Stimulated activated CD8-positive, alpha-beta memory T cell treated with anti-CD3 and anti-CD28 coated beads, Interleukin-2, amount 100 ng/mL, for 1 hour (primary cell): ENCODE measurements at places on chromosomes 6 and 20.

- DNase-seq: no peak
Observed at GRCh38 chr6:153568628-153569027, 437.5 kb upstream of the RGS17 start.

GRCh38 chr6:40671001-40671693, 84.0 kb upstream of the LRFN2 start:
- no peak for DNase-seq

GRCh38 chr6:156131221-156131903, 645.8 kb upstream of the ARID1B start:
- no peak for DNase-seq

DNA sequence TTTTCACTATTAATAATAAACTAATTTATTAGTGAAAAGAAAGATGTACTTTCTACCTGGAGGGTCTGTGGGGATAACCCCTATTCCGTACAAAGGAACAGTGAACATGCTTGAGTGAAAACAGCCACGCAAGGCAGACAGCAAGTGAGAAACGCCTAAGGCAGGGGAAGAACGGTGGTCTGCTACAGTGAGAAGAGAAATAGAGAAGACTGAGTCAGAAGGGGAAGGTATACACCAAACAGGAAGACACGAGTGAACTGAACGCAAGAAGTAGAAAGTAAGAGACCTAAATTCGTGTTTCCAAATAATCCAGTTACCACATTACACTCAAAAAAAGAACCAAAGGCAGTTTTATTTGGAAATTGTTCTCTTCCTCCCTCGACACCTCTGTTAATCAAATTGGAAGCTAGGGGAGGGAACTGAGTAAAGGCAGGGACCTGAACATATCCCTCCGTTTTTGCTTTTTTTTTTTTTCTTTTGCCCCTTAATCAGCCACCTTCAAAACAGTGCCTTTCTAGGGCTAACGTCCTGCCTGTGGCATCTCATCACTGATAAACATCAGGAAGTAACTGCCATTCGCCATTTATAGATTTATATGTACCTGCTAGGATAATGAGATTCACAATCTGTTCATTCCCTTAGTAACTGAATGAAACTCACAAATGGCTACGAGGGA, 48.9 kb downstream of the ATXN1 start:
- DNase-seq: no peak

GRCh38 chr20:18773566-18773965, 40.0 kb upstream of the SCP2D1 start:
- DNase-seq: no peak

GRCh38 chr6:107396211-107396610, 63.2 kb downstream of the PDSS2 start:
- no peak for DNase-seq

DNA sequence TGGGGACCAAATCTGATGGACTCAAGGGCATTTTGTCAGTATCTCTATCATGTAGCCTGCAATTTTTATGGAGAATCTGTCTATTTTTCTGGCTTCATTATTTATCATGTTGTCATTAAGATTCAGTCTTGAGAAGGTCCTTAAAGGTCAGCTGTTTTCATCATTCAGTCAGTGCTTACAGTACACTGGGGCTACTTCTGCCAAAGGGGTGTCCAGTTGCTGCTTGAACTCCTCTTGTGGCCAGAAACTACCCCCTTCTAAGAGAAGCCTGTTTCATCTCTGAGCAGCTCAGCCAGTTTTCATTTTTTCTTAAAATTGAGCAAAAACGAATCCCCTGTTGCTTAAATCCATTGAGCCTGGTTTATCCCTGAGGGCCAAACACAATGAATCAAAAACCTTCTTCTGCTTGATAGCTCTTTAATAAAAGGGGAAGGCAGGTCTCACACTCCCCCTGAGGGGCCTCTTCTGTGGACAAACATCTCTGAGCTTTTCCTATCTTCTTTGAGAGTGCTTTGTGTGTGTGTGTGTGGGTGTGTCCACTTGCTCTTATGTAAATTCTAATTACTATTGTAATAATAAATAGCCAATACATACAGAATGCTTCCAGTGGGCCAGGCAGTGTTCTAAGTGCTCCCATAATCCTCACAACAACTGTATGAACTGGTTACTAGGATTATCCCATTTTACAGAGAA, 172.2 kb downstream of the PLCB1 start:
- no peak for DNase-seq

DNA sequence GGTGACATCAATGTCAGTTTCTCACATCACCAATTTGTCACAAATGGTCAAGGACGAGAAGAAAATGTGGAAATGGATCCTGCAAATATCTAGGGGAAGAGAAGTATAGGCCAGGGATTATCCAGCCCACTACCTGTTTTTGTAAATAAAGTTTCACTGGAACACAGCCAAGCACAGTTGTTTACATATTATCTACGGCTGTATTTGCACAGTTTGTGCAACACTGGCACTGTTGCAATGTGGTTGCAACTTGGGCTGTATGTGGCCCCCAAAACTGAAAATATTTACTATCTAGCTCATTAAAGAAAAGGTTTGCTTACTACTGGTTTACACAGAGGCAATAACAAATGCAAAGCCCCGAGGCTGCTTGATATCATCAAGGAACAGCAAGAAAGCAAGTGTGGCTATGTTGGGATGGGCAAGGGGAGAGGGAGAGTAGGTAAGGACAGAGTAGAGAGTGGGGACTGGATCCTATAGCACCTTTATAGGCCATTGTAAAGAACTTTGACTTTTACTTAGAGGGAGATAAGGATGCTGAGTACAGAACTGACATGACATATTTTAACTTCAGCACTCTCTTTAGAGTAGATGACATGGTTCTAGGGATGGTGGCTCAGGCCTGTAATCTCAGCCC, 11.8 kb upstream of the STXBP5 start:
- DNase-seq: no peak

DNA sequence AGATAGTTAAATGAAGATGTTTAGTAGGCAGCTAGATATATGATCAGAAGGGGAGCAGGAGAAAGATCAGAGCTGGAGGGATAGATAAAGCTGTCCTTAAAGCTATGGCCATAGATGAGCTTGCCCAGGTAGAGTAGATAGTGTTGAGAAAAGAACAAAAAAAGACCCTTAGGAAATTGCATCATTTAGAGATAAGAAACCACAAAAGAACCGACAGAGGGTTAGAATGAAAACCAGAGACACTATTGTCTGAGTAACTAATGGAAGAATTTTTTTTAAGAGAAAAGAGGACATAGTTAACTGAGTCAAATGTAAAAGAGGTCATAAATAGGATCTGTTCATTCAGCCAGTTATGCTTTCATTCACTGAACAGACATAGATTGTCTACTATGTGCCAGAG, 101.8 kb downstream of the TNFAIP3 start:
- DNase-seq: no peak

- DNase-seq: no peak
Observed at GRCh38 chr6:162670345-162670744, 57.2 kb downstream of the PRKN start.

DNA sequence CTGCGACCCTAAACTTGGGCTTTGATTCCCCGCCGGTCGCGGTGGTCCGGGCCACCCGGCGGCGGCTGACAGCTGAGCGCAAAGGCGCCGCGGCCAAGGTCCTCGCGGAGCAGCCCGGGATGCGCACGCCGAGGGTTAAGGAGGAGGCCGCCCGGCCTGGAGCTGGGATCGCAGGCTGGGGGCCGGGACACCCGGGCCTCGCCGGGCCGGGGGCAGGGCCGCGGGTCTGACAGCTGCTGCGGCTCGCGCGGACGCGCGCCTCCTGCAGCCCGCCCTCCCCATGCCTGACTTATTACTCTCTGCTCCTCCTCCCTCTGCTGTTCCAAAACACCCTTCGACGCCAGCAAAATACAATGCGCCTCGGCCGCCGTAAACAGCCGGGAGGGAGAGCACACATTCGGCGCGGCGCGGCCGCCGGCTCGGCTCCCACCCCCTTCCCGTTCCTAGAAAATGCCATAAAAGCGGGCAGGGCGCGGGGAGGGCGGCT, 746 bp downstream of the BACH2 start:
- peak; percentile 56 for DNase-seq

GRCh38 chr20:57062696-57063270, 203.7 kb downstream of the BMP7 start:
- no peak for DNase-seq

DNA sequence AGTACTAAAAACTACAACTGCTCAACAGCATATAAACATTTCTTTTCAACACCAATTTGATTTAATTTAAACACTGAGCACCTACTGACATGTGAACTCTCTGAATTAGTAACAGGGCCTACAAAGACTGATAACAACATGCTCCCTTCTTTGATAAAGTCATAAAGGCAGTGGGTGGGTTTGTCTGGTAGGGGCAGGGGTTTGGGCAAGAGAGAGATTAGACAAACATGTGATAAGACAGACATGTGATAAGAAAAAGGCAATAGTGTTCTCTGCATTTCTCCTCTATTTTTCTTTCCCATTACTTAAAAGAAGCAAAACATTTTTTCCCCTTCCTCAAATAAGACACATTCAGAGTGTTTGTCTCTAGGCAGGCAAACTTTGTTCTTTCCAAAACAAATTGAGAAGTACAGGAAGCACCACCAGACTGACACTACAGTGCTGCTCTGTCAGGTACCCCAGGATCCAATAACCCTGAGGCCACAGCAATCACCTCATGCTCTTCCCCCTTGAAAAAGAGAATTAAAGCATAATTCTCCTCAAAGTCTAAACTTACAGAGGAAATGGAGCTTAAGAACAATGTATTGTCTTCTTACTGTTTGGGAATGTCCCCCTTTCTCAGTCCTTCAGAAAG, 11.9 kb downstream of the C6orf52 start:
- DNase-seq: no peak

DNA sequence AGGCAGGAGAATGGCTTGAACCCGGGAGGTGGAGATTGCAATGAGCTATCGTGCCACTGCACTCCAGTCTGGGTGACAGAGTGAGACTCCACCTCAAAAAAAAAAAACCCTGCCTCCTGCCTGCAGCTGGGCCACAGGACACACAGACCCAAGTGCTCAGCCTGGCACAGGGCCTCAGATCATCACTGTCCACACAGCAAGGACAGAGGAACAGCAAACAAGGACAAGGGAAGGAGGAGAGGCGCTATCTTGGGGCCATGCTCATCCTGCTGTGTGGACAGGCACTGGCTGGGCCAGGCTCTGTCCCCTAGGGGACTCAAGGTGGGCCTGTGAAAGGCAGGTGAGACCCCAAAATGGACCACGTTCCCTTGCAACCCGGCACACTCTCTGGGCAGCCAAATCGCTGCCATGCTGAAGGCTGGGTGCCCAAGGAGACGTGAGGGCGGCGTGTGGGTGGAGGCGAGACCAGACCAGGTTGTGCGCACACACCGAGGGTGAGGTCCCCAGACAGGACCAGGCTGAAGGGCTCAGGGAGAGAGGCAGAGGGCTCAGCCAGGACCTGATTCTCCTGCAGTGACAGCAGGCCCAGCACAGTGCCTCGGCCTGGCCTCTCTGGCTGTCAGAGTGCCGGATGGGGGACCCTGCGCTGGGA, 9.1 kb downstream of the UCKL1 start:
- no peak for DNase-seq

- DNase-seq: no peak
Observed at GRCh38 chr20:38249536-38250310, 10.8 kb downstream of the KIAA1755 start.

GRCh38 chr6:84137051-84137375, 90.4 kb downstream of the CEP162 start:
- no peak for DNase-seq

- DNase-seq: no peak
Observed at GRCh38 chr20:7770046-7770445, 170.2 kb downstream of the HAO1 start.

- no peak for DNase-seq
Observed at GRCh38 chr6:102458990-102459389, 1065.5 kb downstream of the GRIK2 start.

DNA sequence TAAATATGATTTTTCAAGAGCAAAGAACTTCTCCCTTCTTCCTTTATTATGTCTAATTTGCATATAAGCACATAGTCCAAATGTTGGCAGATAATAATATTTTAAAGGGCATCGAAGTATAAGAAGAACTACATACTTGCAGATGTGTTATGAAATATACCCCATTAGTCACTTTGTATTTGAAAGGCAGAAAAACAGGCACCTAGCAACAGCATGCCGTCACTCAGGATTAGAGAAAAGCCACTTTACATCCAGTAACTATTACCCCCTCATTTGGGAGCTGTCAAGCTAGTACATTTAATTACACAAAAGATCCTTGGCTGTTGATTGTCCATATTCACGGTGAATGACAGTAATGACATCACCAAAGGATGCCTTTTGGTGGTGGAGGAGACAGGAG, 99.3 kb upstream of the ARMC2 start:
- no peak for DNase-seq

DNA sequence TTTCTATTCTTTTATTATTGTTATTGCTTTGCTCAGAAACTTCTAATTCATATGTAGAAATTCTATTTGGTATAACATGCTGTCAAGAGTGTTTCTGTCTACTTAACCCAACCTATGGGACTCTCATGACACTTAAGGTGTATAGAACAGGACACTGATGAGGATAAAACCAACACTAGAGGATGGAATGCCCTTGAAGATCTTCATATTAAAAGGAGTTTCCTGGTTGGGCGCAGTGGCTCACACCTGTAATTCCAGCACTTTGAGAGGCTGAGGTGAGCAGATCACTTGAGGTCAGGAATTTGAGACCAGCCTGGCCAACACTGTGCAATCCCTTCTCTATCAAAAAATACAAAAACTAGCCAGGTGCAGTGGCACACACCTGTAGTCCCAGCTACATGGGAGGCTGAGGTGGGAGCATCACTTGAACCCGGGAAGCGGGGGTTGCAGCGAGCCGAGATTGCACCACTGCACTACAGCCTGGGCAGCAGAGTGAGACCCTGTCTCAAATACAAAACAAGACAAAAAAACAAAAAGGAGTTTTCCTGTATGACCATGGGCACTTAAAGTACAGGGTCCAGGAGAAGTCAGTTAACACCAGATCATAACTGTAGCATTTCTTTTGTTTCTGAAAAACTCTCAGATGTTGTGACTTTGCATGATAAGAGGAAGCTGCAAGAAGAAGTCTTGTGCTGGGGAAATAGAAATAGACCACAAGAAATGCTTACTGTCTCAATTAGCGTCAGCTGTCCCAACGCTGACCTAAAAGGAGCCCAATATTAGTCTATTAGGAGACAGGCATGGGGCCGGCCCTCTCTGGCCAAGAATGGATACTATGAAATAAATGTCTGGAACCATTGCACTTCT, 38.9 kb upstream of the CD2AP start:
- no peak for DNase-seq

GRCh38 chr6:381742-382461, 9.7 kb upstream of the IRF4 start:
- DNase-seq: no peak
